ENCODE measurements at places on chromosomes 16 and 17.
A peak's percentile ranks its signal among the peaks of the same experiment; 100 is the strongest.

DNA sequence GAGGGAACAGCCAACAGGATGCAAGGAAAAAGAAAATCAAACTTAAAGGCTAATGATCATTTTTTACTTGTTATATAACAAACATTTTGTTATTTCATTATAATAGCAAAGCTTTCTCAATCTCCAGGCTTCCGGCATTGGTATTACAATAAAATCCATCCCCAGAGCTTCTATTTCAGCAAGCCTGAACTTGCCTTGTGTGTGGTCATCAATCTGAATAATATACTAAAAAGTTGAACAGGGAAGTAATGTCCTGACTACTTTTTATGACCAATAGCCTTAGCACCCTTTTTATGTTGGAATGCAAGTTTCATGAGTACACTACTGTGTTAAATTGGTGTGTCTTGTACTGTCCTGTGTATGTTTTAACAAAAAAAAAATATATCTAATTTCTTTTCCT is 27.1 kb upstream of the VWA3A start:
- H3K27me3 ChIP-seq: no peaks in the 10 kb centered on the region
- no peak for DNase-seq
- peaks cover 6% of the 10 kb centered on the region for H3K36me3 ChIP-seq

GRCh38 chr16:496097-496886 is 31.2 kb upstream of the CAPN15 start:
- no peak overlapping the region for H3K27ac ChIP-seq
- DNase-seq: no peak
- H3K4me3 ChIP-seq: no peak overlapping the region
- peaks cover 6% of the 10 kb centered on the region for H3K4me1 ChIP-seq

DNA sequence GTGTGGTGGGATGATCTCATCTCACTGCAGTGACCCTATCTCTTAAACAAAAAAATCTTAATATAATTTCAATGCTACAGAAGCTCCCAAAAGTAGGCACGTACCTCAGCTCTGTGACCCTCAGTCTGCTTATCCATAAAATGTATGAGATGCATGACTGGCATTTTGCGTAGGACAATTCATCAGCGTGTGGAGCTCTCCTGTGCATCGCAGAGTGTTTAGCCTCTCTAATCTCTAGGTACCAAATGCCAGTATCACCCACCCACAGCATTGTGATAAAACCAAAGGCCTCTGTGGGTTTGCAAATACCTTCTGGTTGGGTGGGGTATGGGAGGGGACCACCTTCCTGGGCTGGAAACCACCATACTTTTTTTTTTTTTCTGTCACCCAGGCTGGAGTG is 19.0 kb upstream of the TUBG2 start:
- DNase-seq: no peak
- no peaks in the 10 kb centered on the region for H3K36me3 ChIP-seq
- peaks cover 11% of the 10 kb centered on the region for H3K27me3 ChIP-seq
- no peak overlapping the region for H3K27ac ChIP-seq

GRCh38 chr17:42566215-42566882 is 551 bp upstream of the MLX start:
- H3K4me1 ChIP-seq: peaks cover 44% of the 10 kb centered on the region
- no peak for DNase-seq
- H3K27ac ChIP-seq: peak overlapping the region; percentile 91
- H3K4me3 ChIP-seq: peak overlapping the region; percentile 89

Measured in chondrocyte (in vitro differentiated cells).